ENCODE measurements at places on chromosomes 12 and 14.

DNA sequence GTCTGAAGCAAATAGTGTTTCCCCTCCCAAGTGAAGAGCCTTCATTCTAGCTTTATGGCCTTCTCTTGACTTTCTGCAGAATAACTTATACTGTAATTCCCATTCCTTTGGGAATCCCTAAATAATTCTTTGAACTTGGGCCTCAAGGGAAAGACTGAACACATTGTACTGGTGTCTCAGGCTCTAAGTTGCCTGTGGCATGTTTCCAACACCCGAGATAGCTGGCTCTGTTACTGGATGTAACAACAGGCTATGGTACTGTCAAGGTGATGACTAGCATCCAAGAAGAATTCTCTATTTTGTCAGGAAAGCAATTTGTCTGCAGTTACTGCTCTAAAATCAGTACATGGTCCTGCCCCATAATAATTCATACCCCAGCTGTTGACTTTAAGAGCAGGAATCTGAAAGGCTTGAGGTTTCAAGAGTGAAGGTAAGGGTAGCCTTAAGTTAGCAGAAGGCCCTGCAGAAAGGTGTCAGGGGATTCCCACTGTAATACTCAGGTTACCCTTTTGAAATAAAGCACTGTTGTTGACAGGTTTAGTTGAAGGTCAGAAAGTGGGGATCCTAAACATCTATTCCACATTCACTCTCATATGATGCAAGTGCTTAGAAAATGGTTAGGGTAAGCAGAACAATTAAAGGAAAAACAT, 5.2 kb downstream of the GPX2 start:
- no peak for DNase-seq

- no peak for DNase-seq
Observed at GRCh38 chr12:47473091-47473490, 232.7 kb downstream of the RPAP3 start.

- no peak for DNase-seq
Observed at GRCh38 chr12:51829011-51829481, 19.5 kb downstream of the FIGNL2 start.

GRCh38 chr12:38328306-38328895, 11.8 kb downstream of the ALG10B start:
- DNase-seq, result no peak

DNA sequence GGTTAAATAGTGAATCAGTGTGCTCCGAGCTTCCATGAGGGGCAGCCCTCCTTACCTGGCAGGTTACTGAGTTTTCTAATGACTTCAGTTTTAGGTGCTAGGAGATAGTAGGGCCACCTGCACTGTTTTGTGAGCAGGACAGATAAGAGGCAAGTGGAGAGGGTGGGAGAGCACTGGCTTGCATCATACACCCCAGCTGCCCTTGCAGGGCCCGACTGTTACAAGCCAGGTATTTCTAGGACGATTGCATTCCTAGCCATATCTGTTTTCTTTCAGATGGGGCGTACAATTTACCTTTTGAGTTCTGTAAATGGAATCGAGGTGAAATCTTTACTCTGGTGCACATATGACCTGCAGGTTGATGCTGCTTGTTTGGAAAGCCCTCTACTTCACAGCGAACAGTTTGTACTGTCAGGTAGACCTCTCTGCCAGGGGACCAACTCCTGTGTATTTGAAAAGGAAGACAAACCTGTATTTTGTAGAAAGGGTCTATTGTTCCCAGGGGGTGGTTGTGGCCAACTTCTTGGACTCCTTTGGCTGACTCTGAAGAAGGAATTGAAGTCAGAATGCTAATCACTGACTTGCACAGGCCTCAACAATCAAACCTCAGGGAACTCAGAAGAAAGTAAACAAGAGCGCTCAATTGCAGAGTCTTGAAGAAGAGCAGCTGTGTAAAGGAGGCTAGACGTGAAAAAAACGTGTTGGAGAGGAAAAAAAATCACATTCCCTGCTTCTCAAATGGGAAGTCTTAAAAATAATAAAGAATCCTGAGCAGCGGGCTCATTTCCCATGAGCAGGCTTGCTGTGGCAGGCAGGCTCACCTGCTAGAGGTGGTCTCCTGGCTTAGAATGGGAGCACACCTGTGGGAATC, 57.3 kb downstream of the ETV6 start:
- DNase-seq, result no peak

- no peak for DNase-seq
Observed at GRCh38 chr14:24605435-24606190, 3.9 kb downstream of the GZMH start.

GRCh38 chr14:65492266-65492665, 79.7 kb downstream of the FUT8 start:
- no peak for DNase-seq
